ENCODE measurements at places on chromosomes 13 and 19.

- DNase-seq: no peak
These were observed 105.9 kb upstream of the GJB6 start for GRCh38 chr13:20337884-20338551.

- DNase-seq: no peak
These were observed 354.4 kb downstream of the KCNRG start for GRCh38 chr13:50369646-50370045.

DNA sequence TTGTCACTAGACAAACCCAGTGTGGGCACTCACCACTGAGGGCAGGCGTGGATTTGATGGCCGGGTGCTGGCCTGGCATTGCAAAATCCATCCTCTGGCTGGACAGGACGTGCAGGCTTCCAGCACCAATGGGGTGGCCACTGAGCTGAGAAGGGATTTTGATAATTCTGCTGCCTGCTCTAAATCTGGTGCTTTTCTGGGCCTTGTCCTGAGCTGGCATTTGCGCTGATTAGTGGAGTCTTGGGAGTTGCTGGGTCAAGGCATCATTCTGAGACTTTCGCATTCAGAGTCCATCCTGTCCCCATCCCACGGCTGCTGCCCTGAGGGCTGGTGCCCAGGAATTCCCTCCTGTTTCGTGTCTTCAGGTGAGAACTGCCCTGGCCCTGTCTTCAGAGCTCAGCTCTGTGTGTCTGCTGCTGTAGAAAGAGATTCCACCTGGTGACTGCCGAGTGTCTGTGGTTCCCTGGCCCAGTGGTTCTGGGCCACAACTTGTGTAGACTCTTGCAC is 65.9 kb upstream of the MCF2L start:
- DNase-seq: no peak

DNA sequence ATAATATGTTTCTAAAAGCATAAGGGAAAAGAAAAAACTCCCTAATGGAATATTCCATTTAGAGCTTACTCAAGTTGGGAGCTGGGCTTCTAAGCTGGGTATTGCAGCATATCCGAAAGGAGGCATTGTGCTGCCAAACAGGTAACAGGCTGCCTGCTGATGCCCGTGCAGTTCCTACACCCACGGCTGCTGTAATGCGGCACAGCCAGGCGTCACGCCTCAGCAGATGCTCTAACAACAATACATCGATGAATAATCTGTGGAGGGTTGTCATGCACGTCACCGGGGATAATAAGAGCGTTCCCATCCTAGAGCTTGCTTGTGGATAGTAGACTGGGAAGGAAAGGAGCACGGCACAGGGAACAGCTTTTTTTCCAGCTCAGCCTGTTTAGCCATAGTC is 1582.1 kb upstream of the SLC10A2 start:
- DNase-seq: no peak

DNA sequence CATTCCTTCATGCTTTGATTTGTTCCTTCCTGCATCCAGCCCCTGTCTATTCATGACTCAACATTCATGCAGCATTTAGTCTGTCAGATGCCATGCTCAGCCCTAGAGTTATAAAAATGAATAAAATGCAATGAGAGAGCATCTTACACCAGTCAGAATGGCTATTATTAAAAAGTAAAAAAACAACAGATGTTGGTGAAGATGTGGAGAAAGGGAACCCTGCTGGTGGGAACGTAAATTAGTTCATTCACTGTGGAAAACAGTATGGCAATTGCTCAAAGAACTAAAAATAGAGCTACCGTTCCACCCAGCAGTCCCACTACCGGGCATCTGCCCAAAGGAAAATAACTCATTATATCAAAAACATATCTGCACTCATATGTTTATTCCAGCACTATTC is 70.0 kb upstream of the GTF3A start:
- no peak for DNase-seq

DNA sequence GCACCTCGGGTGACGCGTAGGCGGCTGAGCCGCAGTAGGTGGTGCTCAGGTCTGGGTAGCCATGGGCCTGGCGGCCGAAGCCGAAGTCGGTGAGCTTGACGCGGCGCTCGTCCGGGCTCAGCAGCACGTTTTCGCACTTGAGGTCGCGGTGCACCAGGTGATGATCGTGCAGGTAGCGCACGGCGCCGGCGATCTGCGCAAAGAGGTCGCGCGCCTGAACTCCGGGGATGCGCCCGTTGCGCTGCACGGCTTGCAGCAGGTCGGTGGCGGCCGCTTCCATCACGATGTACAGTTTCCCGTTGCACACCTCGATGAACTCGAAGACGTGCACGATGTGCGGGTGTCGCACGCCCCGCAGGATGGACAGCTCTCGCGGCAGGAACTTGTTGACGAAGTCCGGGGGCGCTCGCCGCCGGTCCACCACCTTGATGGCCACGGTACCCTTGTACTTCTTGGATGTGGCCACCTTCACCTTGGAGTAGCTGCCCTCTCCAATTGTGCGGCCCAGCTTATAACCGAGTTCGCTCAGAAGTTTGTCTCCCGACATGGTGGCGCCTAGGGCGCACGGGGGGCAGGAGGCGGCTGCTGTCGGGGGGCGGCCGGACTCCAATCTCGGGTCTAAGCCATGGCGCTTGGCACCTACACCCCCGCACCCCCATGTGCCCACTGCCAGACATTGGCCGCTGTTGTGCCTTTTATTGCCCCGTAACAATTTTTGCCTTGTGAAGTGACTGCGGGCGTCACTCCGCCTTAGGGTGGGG is at the start of gene TSSK6:
Gene TSSK6, minus strand, starts transcription at position 668 of the 761 bp plus-strand sequence. Its CDS starts 121 bp downstream, at position 547.
- no peak for DNase-seq

DNA sequence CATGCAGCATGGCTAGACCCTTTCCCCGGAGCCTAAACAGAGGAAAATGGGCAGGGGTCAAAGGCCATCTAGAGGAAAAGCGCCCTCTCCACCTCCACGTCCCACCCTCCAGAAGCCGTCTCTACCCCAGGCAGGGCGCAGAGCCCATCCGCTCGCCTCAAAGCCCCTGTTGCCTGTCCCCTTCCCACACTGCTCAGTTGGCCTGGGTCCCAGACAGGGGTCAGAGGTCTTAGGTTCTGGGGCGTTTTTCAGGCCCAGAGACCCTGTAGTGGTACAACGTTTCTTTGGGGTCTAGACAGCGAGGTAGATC is 285 bp downstream of the TMEM143 start:
- no peak for DNase-seq
